ENCODE measurements at places on chromosomes 11 and 22.

DNA sequence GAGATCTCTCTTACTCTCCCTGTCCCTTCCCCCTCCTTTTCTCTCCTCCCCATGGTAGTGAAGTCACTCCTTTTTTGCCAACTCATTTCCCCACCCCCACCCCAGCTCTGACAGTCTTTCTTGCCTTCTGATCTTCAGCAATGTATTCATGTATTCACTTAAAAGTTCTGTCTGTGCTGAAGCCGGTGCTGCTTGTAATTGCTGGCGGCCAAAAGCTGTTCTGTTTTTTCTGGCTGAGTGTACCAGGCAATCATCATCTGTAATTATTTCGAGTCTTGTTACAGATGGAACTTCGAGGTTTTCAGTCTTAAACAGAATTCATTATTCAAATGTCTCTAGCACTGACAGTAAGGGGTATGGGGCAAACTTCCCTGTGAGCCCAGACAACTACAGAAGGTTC is 99.5 kb downstream of the SPATA19 start:
- no peak for DNase-seq

GRCh38 chr11:126498281-126498680 is 142.8 kb downstream of the ST3GAL4 start:
- DNase-seq = no peak

DNA sequence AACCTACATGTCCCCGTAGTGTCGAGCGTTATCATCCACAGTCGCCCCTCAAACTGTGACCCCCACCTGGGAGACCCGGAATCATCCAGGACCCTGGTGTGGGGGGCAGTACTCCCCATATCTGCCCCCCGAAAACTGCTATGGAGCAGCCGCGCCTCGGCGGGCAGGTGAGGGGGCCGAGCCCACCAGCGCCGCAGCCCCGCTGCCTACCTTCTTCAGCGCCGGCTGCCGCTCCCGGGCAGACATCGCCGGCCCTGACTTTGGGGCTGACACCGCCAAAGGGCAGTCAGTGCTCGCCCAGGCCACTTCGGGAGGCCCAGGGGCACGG is 825 bp downstream of the ARHGAP20 start:
- no peak for DNase-seq

DNA sequence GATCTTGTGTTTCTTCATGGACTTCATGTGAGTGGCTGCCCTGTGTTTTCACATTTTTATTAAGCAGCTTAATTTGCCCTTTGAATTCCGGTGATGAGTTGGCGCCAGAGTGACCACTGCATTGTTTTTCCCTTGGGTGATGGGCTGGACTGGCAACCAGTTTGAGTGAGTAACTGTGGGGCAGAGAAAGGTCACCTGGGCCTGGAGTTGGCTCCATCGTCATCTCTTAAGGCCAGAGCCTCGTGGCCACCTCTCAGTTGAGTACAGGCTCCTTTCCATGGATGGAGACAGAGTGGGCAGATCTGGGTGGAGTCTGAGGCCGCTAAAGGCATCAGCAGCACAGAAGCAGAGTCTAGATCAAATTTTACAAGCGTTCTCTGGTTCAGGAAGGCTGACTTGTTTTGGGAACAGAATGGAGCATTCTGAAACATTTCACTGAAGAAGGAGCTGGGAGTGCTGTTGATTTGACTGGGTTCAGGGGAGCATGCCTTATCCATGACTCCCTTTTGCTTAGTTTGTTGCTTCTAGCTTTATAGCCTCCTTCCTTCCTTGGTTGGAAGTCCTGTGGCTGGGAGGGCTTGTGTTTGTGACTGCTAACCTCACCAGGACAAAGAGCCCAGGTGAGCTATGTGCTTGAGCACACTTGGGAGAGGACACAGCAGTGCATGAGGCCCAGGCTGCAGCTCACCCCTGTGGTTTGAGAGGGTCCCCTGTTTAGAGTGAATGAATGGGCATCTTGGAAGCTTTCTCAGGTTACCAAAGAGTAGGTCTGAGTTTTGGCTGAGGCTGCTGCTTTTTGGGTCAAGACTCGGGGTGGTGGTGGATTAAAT is 7.8 kb downstream of the BCR start:
- no peak for DNase-seq

- no peak for DNase-seq
Measured at GRCh38 chr22:17665854-17666253, 27.3 kb downstream of the BCL2L13 start.

DNA sequence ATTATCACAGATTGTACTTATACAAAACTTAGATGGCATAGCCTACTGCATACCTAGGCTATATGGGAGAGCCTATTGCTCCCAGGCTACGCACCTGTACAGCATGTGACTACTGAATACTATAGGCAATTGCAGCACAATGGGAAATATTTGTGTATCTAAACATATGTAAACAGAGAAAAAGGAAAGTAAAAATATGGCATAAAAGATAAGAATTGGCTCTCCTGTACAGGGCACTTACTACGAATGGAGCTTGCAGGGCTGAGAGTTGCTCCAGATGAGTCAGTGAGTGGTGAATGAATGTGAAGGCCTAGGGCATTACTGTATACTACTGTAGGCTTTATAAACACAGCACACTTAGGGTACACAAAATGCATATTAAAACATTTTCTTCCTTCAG is 13.2 kb downstream of the APOL6 start:
- no peak for DNase-seq

DNA sequence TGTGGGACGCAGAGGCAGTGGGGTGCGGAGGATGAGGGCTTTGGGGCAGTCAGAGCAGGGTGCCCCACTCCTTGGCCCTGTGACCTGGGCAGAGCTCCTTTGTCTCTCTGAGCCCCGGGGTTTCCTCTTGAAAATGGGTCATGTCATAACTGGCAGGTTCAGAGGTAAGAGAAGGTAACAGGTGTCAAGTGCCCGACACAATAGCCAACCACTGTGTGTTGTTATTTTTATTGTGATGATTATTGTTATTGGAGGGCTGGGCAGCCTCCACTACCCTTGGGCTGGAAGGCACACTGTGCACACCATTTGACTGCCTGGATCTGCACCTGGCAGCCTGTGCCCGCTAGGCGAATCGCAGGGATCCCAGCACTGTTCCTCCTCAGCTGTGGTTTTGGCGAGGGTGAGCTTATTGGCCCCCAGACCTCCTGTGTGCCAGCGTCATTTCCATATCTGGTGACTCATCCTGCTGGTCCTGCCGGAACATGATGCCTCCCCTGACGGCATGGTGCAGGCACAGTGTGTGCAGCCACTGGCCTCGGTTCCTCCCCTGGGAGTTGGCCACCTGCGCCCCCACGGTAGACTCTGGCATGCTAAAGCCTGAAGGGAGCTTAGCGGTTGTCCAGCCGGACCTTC is 15.4 kb upstream of the SOX10 start:
- no peak for DNase-seq

- DNase-seq = peak; percentile 65
Measured at GRCh38 chr11:68297812-68298658, 14.4 kb upstream of the LRP5 start.

GRCh38 chr11:61961570-61962212 is 5.7 kb downstream of the FTH1 start:
- no peak for DNase-seq

DNA sequence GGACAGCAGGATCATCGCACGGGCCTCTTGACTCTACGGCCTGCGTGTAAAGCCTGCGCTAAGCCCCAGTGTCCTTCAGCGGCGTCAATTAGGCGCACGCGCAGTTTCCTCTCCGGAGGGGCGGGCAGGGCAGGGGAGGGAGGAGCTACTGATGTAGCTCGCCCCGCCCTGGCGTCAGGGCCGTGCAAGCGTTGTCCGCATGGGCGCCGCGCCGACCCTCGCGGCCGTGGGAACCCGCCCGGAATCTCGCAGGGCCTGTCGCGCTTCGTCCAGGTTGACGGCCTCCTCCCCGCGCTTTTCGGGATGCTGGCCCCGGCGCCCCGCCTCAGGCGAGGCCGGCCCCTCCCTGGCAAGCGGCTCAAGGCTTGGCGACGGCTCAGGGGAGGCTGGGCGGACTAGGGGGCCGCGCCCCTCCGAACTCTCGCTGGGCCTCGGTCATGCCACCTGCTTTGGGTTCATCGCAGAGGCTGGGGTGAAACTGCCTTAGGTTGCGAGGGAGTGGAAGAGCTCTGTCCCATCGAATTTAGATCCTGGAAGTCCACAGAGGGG is 61.1 kb downstream of the ST3GAL4 start:
- peak; percentile 24 for DNase-seq

- no peak for DNase-seq
Measured at GRCh38 chr11:26827567-26828081, 105.8 kb upstream of the SLC5A12 start.

- no peak for DNase-seq
Measured at GRCh38 chr11:120749395-120749794, 237.8 kb downstream of the GRIK4 start.

GRCh38 chr22:33962409-33962808 is 42.1 kb upstream of the LARGE1 start:
- DNase-seq = no peak

DNA sequence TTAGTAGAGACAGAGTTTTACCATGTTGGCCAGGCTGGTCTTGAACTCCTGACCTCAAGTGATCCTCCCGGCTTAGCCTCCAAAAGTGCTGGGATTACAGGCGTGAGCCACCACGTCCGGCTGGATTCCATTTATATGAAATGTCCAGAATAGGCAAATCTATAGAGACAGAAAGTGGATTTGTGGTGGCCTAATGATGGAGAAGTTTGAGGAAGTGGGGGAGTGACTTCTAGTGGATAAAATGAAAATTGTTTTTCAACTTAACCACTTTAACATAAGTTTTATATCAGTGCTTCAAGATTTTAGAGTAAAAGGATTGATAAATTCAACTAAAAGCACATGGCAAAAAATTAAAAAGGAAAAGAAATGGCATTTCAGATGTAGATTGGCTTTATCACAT is 66.2 kb downstream of the HIPK3 start:
- DNase-seq = no peak

- DNase-seq = no peak
Measured at GRCh38 chr22:36012332-36012731, 16.3 kb downstream of the RBFOX2 start.

- DNase-seq = no peak
Measured at GRCh38 chr22:27865496-27865895, 53.6 kb downstream of the PITPNB start.

DNA sequence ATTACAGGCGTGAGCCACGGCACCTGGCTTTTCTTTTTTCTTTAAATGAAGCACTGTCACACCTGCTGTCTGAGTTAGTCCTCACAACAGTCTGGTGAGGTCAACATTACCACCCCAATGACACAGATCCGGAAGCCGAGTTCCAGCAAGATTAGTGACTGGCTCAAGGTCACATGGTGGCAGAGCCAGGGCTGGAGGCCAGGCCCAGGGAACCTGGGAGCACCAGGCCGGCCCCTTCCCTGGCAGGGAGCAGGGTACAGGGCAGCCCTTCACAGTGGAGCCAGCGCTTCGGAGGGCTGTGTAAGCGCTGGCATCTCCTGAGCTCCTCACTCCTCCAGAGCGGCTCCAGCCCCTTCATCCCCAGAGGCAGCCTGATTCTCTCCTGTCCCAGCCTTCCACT is 118.7 kb downstream of the ST3GAL4 start:
- DNase-seq = no peak

- DNase-seq = no peak
Measured at GRCh38 chr11:60182541-60183330, at the start of gene MS4A6A. Gene MS4A6A, minus strand, starts transcription at chr11:60183083. Its CDS starts 1,356 bp downstream, at chr11:60181727.

DNA sequence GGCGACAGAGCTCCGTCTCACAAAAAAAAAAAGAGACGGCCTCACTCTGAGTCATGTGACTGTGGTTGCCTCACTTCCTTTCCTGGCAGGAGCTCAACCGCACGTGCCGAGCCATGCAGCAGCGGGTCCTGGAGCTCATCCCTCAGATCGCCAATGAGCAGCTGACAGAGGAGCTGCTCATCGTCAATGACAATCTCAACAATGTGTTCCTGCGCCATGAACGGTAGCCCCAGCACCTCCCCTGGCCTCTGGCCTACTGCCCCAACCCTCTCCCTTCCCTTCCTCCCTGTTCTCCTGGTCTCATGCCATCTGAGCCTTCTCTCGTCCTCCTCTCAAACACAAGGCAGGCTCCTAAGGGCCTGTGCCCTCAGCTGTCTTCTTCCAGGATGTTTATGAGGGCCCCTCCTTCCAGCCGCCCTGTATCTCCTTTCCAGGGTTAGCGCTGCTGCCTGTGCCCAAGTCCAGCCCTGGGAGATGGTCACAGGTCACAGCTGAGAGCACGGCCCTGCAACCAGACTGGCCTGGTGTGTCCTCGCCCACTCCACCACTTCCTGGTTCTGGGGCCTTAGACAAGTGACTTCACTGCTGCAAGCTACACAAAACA is 30.7 kb downstream of the TOM1 start:
- peak; percentile 36 for DNase-seq

DNA sequence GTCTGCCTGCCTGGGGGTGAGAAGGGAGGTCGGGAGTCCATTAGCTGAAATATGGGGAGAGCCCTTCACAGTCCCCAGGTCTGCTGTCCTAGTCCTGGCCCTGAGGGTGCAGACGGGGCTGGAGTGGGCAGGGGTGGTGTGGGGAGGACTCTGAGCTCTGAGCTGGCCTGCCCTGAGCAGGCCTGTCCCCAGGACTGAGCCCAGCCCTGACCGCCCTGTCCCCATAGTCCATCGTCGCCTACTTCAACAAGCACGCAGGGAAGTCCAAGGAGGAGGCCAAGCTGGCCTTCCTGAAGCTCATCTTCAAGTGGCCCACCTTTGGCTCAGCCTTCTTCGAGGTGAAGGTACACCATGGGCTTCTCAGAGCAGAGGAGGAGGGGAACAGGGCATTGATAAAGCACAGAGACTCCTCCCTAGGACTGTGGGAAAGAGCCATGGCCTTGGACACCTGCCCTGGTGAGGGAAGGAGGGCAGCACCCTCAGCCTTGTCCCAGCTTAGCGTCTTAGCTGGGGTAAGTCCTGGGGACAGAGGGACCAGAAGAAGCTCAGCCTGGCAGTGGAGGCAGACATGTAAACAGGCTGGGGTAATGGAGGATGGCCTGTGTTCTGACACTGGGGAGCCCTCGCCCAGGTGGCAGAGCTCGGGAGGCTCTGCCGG is 83.7 kb downstream of the MYO7A start:
- no peak for DNase-seq

GRCh38 chr22:36955691-36956090 is 42.3 kb downstream of the CSF2RB start:
- no peak for DNase-seq

DNA sequence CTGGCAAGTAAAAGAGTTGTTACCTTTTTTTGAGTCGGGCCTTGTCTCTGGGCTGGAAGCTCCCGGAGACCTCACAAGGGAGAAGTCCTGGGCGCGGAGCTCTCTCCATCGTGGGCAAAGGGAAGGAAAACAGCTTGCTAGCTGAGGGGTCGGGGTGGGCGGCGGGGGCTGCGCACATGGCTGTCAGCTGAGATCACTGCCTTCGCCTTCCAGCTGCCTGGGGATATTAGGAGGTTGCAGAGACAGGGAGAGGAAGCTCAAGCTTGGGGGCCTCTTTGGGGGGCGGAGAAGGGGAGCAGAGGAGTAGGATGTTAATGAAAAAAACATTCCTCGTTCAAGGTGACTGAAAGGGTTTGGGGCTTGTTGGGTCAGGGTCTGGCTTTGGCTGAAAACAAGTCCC is 49.2 kb upstream of the ALX4 start:
- no peak for DNase-seq

- no peak for DNase-seq
Measured at GRCh38 chr11:47105974-47106373, 70.7 kb downstream of the ARFGAP2 start.
